ENCODE measurements at places on chromosomes 11 and 22.

DNA sequence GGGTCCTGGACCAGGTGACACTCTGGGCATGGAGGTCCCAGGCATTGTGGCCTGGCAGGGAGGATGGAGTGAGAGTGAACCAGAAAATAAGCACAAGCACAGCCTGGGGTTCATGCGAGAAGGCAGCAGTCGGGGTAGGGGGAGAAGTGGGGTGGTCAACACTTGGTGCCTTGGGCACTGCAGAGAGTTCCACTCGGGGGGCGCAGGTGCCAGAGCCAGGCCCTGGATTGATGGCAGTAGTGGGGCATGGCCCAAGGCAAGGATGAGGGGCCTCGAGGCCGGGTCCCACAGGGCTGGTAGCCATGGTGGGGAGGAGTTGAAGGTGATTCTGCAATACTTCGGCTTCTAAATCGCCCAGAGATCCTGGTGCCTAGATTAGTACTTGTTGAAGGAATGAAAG, 372.9 kb downstream of the TBC1D22A start:
- DNase-seq: no peak

DNA sequence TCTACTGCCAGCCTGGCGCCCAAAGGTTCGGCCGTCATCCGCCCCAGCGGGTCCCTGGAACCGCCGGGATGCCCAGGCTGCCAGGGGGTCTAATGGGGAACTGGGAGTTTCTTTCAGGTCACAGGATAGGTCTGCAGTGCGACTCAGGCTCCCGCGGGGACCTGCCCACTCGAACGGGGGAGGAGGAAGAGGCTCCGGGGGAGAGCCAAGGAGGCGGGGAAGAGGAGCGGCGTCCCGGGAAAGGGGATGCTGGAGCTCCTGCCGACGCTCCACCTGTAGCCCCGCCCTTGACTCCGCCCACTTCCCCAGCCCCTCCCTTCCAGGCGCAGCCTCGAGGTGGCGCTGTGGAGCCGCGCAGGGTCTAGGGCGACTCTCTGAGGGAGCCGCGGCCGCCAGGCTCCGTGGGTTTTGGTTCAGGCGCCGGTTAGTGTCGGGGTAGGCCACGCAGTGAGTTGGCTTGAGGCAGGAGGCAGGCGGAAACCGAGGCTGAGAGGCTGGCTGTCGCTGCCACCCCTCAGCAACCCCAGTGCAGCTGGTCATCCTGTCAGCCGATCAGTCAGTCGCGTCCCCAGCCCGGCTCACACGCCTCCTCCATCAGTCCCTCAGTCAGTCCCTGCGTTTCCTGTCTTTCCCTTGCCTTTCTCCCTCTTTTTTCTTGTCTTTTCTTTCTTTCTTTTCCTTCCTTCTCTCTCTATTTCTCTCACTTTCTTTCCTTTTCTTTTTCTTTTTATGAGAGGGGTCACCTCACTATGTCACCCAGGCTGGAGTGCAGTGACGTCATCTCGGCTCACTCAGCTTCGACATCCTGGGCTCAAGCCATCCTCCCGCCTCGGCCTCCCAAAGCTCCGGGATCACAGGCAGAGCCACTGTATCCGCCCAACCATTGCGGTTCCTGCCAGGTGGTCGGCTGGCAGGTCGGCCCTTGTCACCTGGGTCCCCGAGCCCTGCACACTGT, 26.4 kb downstream of the YWHAH start:
- DNase-seq: peak; percentile 82

DNA sequence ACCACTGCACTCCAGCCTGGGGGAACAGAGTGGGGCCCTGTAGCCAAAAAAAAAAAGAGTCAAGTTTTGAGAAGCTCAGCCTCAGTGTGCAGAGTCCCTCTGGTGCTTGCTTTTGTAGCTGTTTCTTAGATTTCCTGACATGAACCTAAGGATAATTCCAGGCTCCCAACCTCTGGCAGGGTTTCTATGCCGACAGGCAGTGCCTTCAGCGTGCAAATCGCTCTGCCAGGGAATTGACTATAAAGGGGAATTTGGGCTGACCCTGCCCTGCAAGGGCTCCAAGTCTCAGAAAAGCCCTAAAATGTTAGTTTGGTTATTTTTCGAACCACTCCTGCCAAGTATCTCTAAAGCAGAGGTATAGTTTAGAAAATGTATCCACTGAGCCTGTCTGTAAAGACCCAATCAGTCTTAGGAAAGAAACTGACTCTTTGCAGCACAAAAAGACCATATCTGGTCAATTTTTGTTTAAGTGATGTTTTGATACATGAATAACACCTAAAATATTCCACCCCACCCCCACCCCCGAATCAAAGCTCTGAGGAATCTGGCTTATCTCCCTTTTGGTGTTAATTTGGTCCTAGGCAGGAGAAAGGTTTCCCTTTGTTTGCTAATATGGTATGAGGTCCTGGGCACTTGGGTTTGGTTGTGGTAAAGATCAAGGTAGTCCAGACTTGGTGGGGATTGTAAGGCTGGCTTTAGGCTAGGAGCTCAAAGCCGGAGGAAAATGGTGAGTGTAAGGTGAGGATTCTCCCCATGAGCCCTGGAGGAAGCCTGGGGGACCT, 49.7 kb downstream of the ANO1 start:
- DNase-seq: no peak

GRCh38 chr11:126890561-126890960, 110.0 kb downstream of the KIRREL3 start:
- DNase-seq: no peak

GRCh38 chr11:1744137-1744886, 6.1 kb downstream of the IFITM10 start:
- no peak for DNase-seq

DNA sequence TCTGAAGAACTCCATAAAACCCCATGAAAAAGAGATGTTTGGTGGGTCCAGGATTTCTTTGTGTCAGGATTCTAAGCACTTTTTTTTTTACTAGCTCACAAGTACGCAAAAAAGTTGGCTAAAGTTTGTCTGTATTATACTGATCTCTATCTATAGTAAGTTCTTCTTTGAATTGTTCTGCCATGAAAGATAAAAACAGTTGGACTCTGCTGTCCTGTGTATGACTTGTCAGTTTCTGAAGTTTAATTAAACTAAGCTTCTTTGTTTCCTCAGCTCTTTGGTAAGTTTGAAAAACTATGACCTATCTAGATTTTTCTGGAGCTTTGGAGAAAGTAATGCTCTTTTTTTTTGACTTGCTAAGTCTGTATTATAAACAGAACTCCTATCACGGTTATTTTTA, 812.2 kb upstream of the LUZP2 start:
- DNase-seq: no peak

DNA sequence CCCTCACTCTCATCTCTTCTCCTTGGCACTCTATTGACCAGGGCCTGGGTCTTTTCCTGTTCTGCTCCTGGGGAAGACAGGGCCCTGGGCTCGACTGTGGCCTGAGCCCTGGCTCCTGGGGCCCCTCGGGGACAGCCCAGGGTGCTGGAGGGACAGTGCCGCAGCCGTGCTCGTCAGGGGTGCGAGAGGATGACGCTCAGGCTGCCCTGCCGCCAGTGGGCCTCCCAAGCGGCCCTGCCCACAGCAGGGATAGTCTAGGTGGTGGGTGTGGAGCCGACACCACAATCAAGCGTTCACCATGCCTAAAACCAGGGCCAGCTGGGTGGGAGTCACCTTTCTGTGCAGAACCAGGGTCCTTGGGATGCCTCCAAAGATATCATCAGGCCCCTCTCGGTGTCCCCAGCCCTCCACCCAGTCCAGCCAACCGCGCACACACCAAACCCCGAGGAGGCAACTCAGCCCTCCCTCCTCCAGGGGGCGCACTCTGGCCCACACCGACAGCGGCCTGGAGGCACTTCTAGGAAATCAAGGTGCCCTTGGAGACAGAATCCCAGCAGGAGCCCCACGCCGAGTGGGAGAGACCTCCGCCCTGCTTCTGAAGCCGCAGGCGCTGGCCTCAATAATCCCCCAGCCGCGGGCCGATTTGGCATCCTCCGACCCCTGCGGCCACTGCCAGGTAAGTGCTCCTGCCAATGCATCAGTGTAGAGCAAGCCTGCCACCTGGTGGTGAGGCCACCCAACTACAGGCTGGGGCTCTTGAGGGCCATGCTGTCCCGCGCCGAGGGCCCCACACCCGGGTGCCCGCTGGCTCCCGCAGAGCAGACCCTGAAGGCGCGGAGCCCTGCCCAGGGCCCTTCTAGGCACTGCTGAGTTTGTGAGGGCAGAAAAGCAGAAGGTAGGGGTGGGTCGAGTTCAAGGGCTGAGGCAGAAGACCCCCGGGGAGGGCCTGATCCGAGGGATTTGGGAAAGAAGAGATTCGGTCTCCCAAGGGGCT, 496.4 kb downstream of the BUD13 start:
- DNase-seq: peak; percentile 59

- no peak for DNase-seq
These were observed 11.3 kb downstream of the KCTD17 start for GRCh38 chr22:37062702-37063381.

Data from CD4-positive, alpha-beta T cell treated with Interferon gamma for 1 hour (primary cell).